Cortex of kidney (tissue), 1 donor: ENCODE measurements at places on chromosomes 11 and 22.

DNA sequence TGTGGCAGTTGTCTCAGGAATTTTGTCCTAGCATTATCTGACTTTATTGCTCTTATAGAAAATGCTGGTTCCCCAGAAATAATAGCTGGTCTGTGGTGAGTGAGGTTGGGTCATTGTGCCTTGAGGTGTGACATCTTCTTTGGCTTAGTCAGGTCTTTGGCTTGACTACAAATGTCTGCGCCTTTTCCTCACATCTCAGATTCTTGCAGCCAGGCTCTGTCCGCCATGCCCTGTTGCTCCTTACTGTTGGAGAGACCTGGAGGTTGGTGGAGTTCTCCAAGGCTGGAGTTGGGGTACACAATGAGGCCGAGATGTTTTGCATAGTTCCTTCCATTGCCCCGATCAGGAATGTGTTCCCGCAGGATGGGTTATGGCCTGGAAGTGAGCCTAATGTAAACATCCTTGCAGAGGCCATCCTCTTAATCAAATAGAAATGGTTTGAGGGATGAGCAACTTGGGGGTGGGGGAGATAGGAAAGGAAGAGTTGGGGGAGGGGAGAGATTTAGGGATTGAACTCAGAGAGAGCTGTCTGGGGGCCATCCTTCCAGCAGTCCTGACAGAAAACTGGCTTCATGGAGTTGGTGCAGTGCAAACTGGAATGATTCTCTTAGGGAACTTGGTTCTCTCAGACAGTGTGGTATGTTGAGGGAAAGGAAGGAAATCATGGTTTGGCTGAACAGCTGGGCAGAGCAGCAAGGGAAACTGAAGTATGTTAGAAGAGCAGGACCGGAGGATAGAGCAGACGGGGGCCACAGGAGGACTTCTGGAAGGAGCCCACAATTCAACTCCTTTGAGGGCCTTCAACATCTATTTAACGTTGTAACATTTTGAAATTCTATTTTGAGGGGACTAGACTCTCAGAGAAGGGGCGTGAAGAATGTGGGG lies 49.9 kb downstream of the ZBTB16 start:
- DNase-seq, result no peak

DNA sequence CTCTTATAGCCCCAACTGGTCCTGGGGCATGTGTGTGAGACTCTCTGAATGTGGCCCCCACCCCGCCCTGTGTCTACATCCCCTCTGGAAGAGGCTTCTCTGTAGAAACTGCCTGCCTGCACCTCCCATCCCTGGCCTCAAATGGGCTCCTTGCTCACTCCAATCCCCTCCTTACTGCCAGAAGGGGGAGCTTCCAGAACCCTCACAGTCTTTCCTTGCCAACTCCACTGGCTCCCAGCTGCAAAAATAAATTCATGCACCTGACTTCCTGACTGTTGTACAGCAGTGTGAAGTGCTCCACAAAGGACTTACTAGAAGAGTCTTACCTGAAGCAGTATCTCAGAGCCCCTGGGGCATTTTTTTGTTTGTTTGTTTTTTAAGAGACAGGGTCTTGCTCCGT lies 15.2 kb upstream of the SERPIND1 start:
- DNase-seq, result no peak

GRCh38 chr11:63553759-63554158 lies 9.4 kb downstream of the PLAAT2 start:
- DNase-seq, result no peak

GRCh38 chr22:35488513-35488912 lies 52.1 kb upstream of the RASD2 start:
- DNase-seq, result no peak

DNA sequence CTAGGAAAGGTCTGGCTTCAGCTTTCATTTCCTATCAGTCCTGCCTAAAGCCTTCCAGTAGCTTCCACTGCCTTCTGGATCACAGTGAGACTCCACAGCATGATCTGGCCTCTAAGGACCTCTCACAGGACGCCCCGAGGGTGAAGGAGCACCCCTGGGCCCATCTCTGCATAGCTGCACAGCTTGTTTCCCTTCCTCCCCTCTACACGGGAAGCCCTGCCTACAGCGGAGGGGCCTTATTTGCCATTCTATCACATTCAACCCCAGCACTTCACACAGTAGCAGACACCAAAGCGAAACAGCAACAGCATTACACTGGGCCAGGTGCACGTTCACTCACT lies 162.3 kb upstream of the GRK3 start:
- DNase-seq, result no peak

DNA sequence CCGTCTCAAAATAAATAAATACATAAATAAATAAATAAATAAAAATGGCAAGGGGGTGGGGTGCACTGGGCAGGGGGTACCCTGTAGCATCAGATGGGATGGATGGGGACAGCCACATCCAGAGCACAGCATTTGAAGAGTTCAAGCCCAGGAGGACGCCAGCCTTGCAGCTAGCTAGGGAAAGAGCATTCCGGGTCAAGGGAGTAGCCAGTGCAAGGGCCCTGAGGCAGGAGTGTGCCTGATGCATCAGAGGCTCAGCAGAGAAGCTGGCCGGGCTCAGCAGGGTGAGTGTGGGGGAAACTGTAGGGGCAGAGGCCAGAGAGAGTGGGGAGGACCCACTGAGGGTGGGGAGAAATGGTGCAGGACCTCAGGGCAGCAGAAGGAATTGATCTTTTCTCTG lies 23.7 kb upstream of the CCND1 start:
- no peak for DNase-seq

DNA sequence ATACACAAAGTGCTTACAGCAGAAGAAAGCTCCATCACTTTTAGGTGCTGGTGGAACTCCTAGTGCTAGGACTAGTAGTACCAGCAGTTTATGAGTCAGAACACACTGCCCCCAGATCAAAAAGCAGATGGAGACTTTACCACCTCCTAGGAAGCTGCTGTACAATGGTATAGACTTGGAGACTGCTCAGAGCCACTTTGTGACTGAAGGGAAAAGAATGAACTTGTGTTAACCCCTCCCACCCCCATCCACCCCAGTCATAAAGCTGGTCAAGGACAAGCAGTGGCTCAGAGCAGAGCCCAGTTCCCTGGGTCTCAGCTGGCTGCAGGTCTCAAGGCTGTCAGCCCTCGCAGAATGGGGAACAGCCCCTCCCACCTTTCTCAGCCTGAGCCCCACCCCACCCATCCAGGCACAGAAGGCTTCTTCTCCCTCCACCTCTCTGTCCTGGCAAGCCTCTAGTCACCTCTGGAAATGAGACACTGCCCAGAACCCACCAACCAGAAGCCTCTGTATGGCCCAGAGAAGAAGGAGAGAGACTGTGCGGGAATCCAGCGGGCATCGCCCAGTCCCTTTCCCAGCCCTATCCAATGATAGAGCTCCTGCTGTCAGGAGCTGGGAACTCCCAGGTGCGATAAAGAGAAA lies 23.8 kb downstream of the PACSIN2 start:
- DNase-seq, result no peak

DNA sequence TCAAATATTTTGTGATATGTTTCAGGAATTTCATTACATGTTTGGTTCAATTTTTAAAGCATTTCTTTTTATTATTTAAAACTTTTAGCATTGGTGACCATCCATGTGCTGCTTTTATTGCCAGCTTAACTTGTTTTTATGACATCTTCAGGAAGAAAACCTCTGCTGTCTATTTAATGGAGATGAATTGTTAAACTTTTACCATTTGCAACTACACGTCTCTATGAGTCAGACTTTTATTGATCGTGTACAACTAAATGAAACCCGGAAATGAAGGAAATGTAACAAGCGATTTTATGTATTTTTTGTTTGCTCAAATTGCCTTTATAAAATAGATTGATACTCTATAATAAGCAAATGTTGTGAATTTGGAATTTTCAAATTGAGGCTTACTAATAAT lies 113.0 kb downstream of the PTPRJ start:
- DNase-seq, result no peak

DNA sequence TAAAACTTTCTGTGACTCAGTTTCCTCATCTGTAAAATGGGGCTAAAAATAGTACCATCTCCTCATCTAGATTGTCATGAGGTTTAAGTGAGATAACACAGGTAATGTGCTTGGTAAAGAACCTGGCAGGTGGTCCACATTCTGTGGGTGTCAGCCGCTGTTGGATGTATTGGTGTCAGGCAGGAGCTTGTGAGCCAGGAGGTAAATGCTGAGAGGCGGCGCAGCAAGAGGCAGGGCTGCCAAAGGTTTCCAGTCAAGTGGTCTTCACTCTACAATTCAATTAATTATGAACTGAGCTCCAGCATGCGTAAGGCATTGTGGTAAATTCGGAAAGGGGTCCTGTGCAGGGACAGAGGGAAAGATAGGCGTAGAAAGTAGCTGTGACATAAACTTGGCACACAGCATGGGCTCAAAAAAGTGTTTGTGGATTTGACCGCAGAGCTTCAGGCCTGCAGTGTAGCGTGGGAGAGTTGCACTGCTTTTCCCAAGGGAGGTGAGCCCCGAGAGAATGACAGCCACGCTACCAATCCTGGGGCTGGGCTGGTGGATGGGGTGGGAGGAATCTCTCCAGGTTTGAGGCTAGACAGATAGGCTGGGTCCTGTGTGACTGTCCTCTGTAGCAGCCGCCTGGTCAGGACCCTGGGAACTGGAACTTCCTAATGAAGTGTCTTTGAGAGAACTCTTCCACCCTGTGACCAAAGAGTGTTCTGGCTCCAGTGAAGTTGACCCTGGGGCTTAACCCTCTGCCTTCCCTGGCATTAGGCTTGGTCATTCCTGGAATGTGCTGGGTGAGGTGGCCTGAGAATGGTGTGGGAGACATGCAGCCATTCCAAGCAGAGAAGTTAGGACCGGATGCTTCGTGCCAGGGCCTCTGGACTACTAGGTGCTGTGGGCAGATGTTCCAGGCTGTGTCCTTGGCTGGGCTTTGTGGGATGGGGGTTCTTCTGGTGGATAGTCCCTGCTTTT lies 122.4 kb downstream of the FEZ1 start:
- no peak for DNase-seq

DNA sequence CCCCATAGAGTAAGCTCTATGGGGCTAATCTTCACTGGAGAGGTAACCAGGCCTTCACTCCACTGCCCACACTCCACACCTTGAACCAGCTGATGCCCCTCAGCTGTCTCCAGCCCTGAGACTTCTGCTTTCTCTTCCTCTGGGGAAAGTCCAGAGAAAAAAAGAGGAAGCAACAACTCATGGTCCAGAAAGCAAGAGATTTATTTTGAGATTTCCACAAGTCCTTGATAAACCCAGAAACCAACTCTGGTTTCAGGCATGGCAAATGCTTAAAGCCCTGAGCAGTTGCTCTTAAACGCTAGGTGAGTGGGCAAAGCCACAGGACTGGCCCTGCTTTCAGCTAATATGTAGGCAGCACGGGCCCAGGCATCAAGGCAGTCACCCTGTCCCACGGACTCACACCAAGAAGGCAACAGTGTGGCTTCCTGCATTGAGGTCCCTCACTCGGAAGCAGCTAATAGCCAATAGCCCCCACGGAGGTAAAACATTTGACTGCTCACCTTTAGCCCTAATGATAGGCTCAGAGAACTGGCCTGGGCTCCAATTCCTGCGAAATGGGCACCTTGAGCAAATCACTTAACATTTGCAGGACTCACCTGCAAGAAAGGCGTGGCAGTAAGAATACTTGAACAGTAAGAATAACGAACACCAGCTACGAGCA lies 4.3 kb downstream of the CYB561A3 start:
- no peak for DNase-seq

DNA sequence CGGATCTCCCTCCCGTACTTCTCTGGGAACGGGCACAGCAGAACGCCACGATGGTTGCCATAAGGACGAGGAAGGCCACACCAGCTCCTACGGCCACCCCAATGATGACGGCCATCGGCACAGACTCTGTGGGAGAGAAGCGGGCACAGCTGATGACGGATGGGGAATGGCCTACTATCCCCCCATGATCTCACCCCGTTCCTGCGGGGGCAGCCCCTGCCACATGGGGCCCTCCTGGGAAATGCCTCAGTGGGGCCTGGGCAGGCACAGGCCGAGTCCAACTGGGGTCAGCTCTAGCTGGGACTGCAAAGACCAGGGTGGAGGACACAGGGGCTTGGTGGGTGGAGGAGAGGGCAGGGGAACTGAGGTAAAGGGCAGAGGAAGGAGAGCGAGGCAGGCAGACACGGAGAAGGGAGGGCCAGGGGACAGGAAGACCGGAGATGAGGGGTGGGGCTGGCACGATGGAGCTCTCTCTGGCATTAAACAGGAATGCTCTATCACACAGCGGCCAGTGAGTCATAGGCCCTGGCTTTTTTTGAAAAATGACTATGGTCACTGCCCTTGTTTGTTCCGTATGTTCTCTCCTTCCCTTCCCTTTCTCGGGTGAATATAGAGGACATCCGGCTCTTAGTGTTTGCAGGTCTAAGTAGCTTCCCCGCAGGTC lies 76.0 kb downstream of the ST3GAL4 start:
- no peak for DNase-seq

DNA sequence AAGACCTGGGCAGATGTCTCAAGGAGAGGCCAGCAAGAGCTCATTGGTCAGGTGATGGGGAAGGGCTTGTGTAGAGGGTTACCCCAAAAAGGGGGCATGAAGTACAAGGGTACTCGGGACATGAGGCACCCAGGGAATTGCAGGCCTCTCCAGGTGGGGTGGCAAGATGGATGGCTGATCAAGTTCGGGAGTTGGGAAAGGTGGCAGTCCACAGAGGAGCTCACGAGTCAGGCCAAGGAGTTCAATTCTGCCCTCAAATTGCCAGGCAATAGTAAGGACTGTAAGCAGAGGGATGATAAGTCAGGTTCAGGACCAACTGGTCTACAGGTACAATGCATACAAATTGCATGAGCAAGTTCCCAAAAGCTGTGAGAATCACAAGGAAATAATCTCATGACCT lies 42.3 kb upstream of the SLC25A1 start:
- DNase-seq, result no peak

- DNase-seq, result no peak
Observed at GRCh38 chr22:41952713-41953112, 763 bp downstream of the SMIM45 start.

- no peak for DNase-seq
Observed at GRCh38 chr11:73268671-73269271, 3.4 kb upstream of the P2RY6 start.

DNA sequence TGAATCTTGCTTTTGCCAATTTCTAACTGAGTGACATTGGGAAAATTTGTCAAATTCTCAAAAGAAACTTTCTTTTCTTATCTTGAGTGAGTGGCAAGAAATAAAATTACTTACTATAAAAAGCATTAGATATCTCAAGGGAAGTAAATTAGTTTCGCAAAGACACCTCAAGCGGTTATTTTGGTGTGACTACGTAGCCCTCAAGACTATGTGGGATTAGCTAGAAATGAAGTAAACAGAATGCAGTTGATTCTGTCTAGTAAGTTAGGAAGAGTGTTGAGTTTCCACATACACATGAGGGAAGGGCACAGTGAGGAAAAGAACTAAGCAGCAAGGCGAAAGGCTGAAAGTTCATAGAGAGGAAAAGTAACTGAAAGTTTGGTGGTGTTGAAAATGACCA lies 28.3 kb upstream of the MS4A6A start:
- no peak for DNase-seq

DNA sequence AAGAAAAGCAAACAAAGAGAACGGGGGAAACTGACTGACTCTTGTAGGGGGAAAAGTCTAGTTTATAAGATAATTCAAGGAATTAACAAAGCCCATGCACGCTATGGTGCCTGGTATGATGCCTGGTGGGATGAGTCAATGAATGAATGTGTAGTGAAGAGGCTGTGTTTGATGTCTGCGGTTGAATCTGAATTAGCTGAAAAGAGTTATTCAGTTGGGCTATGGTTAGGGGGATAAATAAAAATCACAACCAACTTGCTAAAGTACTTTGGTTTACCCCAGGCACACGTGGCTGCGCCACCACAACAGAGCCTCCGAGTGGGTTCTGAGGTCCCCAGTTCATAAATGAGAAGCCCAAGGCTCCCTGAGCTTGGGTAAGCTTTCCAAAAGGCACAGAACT lies 369.3 kb upstream of the SYN3 start:
- DNase-seq, result no peak

- DNase-seq, result no peak
Observed at GRCh38 chr11:68574308-68574707, 110.0 kb upstream of the GAL start.
